ENCODE measurements at places on chromosomes 13 and 19. TPM values are rescaled to one million over a fixed set of nuclear protein-coding genes. Genes with fewer than 3 reads are reported as not detected.
A peak's percentile ranks its signal among the peaks of the same experiment; 100 is the strongest.

DNA sequence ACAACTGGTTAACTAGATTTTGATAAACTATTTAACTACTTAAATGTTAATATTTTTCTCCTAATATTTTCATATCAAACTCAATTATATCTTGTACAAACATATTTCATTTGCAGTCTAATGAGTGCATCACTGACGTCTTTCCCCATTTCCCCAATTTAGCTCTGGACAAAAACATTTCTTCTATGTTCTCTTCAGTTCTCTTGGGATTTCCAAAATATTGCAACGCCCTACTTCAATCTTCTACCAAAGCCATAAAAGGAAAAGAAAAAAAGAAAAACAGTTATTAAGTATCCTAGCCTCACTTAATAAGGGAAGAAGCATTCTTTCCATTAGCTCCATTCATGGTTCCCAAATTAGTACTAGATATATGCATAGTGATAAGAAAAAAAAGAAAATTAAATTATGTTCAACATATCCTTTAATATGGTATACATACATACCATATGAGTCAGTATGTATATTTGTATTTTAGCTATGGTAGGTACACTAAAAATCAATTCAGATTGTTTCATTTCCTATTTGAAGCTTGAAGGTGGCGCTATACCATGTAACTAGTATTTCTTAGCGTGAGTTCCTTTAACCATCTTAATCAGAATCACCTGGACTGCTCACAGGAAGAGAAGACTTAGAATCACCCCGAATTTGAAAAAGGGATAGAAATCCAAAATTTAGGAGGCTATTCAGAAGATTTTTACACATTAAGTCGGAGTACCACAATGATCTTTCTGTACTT, 9.9 kb downstream of the FBXL3 start:
- H3K27me3 ChIP-seq: no peaks in the 10 kb centered on the region
- peak overlapping the region; percentile 3 for H3K27ac ChIP-seq
- no peak for DNase-seq
- peaks cover 25% of the 10 kb centered on the region for H3K4me1 ChIP-seq
- no peak overlapping the region for H3K4me3 ChIP-seq

GRCh38 chr19:2726904-2727639, 5.9 kb upstream of the DIRAS1 start:
- no peaks in the 10 kb centered on the region for H3K36me3 ChIP-seq
- no peak overlapping the region for H3K27ac ChIP-seq
- H3K4me3 ChIP-seq: no peak overlapping the region
- no peak for DNase-seq
- H3K4me1 ChIP-seq: no peaks in the 10 kb centered on the region

- H3K27ac ChIP-seq: no peak overlapping the region
- DNase-seq: no peak
- no peak overlapping the region for H3K4me3 ChIP-seq
Observed at GRCh38 chr19:1182727-1183126, 8.7 kb upstream of the SBNO2 start.

- no peaks in the 10 kb centered on the region for H3K4me1 ChIP-seq
- H3K27me3 ChIP-seq: no peaks in the 10 kb centered on the region
- peaks cover 6% of the 10 kb centered on the region for H3K36me3 ChIP-seq
- no peak overlapping the region for H3K4me3 ChIP-seq
- H3K27ac ChIP-seq: no peak overlapping the region
Observed at GRCh38 chr19:49779731-49780555, 13.1 kb downstream of the AP2A1 start.

- H3K4me1 ChIP-seq: no peaks in the 10 kb centered on the region
- H3K27me3 ChIP-seq: no peaks in the 10 kb centered on the region
- no peak for DNase-seq
- H3K27ac ChIP-seq: no peak overlapping the region
- no peaks in the 10 kb centered on the region for H3K36me3 ChIP-seq
Observed at GRCh38 chr13:110259651-110260050, 47.3 kb downstream of the COL4A1 start.

The PCP2 gene
- 3.6 TPM for total RNA-seq

DNA sequence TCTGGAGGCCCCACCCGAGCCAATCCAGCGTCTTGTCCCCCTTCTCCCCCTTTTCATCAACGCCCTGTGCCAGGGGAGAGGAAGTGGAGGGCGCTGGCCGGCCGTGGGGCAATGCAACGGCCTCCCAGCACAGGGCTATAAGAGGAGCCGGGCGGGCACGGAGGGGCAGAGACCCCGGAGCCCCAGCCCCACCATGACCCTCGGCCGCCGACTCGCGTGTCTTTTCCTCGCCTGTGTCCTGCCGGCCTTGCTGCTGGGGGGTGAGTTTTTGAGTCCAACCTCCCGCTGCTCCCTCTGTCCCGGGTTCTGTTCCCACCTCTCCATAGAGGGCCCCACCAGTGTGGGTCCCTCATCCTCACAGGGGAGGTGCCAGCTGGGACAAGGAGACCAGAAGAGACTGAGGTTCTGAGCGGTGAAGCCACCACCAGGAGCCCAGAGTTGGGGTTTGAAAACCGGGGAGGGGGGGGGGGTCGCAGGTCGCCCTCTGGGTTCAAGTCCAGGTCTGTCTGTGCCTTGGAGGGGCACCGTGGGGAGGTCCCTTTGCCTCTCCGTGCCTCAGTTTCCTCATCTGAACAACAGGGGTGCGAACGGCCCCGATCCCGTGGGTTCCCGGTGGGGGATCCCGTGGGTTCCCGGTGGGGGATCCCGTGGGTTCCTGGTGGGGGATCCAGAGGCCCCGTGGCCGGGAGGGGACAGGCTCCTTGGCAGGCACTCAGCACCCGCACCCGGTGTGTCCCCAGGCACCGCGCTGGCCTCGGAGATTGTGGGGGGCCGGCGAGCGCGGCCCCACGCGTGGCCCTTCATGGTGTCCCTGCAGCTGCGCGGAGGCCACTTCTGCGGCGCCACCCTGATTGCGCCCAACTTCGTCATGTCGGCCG, at the start of gene ELANE:
TSS of gene ELANE (plus strand) at position 168 of the 878 bp plus-strand sequence. CDS start at position 194, 26 bp downstream.
- no peak within 1 kb of the TSS for H3K4me3 ChIP-seq
- no peaks in the 10 kb centered on the region for H3K27me3 ChIP-seq
- no peaks in the 10 kb centered on the region for H3K4me1 ChIP-seq
- DNase-seq: no peak

The FAM124A gene
- 0.85 TPM for total RNA-seq

The RXFP2 gene
- not detected for total RNA-seq

The SMAD9 gene
- not detected for total RNA-seq

The FLT1 gene
- total RNA-seq: 1.7 TPM
